ENCODE measurements at places on chromosomes 7 and 10.

- DNase-seq = no peak
Observed at GRCh38 chr10:31187182-31187581, 131.8 kb upstream of the ZEB1 start.

GRCh38 chr10:78313048-78313381 lies 279.4 kb downstream of the RPS24 start:
- DNase-seq = no peak

- DNase-seq = no peak
Observed at GRCh38 chr7:55194522-55194921, 170.6 kb upstream of the LANCL2 start.

- DNase-seq = no peak
Observed at GRCh38 chr10:124472071-124472470, 10.4 kb downstream of the LHPP start.

DNA sequence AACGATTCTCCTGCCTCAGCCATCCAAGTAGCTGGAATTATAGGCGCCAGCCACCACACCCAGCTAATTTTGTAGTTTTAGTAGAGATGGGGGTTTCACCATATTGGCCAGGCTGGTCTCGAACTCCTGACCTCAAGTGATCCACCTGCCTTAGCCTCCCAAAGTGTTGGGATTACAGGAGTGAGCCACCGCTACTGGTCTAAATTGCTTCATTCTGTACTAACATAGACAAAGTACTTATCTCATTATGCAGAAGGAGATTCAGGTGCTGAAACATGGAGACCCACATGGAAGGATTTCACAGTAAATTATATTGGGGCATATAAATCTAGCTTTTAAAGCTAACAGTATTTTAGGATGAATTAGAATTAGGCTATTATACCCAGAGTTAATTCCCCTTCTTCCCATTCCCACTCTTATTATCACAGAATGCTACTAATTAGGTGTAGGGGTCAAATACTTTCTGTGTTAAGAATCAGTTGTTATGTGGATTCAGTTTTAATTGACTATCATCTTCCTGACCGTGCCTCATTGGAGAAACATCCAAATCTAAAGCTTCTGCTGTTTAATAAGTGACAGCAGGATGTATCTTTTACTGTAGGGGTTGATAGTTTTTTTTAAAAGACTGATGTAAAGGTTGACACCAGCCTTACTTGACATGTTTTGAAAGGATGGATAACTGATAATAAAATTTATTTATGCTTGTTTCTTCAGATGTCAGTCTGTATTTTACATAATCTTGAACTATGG lies 27.2 kb downstream of the ADK start:
- DNase-seq = no peak

DNA sequence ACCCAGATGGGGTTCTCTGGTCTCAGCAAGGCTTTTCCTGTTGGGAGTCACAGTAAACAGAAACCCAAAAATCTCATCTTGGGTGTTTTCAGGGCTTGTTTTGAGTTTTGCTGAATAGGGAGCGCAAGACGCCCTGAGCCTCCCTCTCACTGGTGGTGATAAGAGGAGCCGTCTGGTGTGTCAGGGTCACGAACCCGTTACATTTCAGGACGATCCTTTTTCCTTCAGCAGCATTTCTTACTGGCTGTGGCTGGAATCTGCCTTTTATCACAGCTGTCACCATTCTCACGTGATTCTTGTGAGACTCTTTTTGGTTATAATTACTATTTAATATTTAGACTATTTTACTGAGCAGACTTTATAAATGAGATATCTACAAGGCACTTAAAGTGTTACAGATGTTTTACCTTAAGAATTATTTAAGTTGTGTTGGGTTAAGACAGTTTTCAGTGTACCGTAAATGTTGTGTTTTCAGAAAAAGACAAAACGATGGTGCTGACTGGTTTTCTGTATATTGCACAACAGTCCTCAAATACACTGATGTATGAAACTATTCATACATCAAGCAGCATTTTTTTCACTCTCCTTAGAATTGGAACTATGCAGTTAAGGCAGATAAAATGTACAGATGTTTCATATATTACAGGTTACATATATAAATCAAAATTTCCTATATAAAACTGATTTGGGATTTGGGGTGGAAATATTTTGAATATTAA lies 2.2 kb upstream of the GET4 start:
- DNase-seq = no peak

Data from naive B cell (primary cell).